Lung (tissue), 17 donors: ENCODE measurements at places on chromosomes 13 and 19. TPM values are rescaled to one million over a fixed set of nuclear protein-coding genes. Genes with fewer than 3 reads are reported as not detected.

The CPAMD8 gene
- polyA plus RNA-seq, result 9.6 TPM

The MUC16 gene
- polyA plus RNA-seq, result 8.0 TPM

The NCCRP1 gene
- polyA plus RNA-seq, result 0.05 TPM

The FGF21 gene
- not detected for polyA plus RNA-seq

The ZSCAN1 gene
- 0.30 TPM for polyA plus RNA-seq

The NAT14 gene
- polyA plus RNA-seq, result 46.2 TPM

The ZNF441 gene
- 3.7 TPM for polyA plus RNA-seq

The ATP8B3 gene
- polyA plus RNA-seq, result 1.3 TPM

The SIGLEC11 gene
- polyA plus RNA-seq, result 1.3 TPM

The KIR3DL2 gene
- polyA plus RNA-seq, result 0.24 TPM

The KL gene
- 1.4 TPM for polyA plus RNA-seq

The RAB3A gene
- polyA plus RNA-seq, result 1.1 TPM

The ZFP28 gene
- polyA plus RNA-seq, result 3.6 TPM

The RPS28 gene
- 588 TPM for polyA plus RNA-seq

The CALR3 gene
- 0.07 TPM for polyA plus RNA-seq

The F7 gene
- 0.04 TPM for polyA plus RNA-seq

The KLK8 gene
- polyA plus RNA-seq, result 0.74 TPM
